ENCODE measurements at places on chromosomes 16 and 17.

GRCh38 chr17:43021741-43022512, at the start of gene VAT1:
TSS of gene VAT1 (minus strand) at chr17:43022385. CDS start at chr17:43022322, 63 bp downstream.
- peak; percentile 40 for DNase-seq

GRCh38 chr17:3966720-3967363, 2.6 kb upstream of the ATP2A3 start:
- no peak for DNase-seq

- no peak for DNase-seq
These were observed 770 bp upstream of the MYH3 start for GRCh38 chr17:10657879-10658278.

GRCh38 chr16:72372087-72373045, 200.4 kb upstream of the PMFBP1 start:
- DNase-seq: no peak

- DNase-seq: no peak
These were observed 97.9 kb upstream of the ZNF469 start for GRCh38 chr16:88284626-88285513.

DNA sequence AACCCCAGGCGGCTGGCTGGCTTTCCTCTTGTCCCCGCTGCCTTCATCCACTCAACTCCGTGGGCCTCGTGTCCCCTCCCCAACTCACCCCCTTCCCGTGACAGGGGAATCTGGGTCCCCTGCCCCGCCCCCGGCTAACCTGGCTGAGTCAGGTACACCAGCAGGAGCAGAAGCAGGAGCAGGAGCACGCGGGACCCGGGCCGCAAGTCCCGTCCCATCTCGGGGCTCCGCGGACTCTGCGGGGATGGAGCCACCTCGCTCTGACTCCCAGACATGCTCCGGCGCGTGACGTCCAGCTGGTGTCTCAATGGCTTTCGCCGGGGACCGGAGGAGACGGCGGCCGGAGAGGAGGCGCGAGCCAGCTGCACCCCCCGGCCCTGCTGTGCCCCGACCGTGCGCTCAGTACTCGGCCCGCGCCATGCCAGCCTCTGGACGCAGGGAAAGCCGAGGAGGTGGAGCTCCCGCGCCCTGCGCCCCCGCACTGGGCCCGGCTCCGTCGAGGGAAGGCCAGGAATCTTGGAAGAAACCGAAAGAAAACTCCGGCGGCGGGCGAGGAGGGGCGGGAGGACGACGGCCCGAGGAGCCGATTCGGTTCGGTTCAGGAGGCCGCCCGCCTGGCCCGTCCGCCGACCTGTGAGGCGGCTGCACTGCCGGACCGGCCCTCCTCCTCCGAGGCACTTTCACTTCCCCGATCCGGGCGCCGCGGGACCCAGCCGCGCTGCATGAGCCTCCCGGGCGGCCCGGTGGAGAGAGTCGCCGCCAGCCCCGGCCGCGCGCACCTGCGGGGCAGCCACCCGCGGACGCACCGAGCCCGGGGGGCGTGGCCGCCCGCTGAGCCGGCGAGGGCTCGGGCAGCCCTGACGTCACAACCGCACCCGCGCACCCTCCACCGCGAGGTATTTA, at the start of the genes CXCL16 and ZMYND15:
CXCL16 (minus strand) TSS at position 807 of the 903 bp plus-strand sequence; CDS start at position 218, 589 bp downstream.
ZMYND15 (plus strand) TSS at position 712 of the 903 bp plus-strand sequence. CDS start 716 bp downstream, outside the sequence.
- peak; percentile 50 for DNase-seq

DNA sequence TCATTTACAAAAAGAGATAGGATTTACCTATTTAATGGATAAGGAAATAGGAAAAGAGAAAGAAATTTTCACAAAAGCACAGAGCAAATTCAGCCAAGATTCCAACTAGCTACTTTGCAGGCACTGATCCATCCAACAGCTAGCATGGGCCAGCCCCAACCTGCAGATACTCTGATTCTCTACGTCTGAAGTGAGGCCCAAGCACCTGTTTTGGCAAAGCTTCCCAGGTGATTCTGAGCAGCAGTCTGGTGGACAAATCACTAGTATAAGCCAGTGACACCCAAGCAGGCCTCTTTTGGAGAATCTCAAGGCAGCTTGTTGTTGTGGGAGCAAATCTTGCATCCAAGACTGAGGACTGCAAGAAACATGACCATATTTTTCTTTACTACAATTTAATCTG, 20.9 kb upstream of the CALB2 start:
- DNase-seq: no peak

GRCh38 chr16:9446471-9447194, 355.2 kb downstream of the HAPSTR1 start:
- no peak for DNase-seq

GRCh38 chr17:80469667-80470066, 6.7 kb downstream of the NPTX1 start:
- DNase-seq: no peak

DNA sequence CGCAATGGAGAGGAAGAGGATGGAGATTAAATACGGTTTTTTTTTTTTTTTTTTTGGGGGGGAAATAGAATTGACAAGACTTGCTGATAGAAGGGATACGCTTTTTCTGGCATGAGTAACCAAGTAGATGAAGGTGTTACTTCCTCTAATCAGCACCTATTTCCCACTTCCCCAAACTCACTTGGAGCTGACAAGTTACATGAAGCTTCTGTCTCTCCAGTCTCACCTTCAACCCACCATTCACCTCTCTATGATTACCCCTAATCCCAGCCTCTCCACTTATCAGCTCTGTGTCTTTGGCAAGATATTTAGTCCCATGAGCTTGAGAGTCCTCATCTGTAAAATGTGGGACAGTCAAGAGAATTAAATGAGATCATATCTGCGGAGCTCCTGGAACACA, 185.9 kb upstream of the HS3ST3A1 start:
- no peak for DNase-seq

GRCh38 chr17:75721463-75722011, 278 bp downstream of the ITGB4 start:
- no peak for DNase-seq

- DNase-seq: no peak
These were observed 40.6 kb upstream of the CDH1 start for GRCh38 chr16:68696514-68696913.

- DNase-seq: no peak
These were observed 123.9 kb downstream of the CPPED1 start for GRCh38 chr16:12679660-12680272.

DNA sequence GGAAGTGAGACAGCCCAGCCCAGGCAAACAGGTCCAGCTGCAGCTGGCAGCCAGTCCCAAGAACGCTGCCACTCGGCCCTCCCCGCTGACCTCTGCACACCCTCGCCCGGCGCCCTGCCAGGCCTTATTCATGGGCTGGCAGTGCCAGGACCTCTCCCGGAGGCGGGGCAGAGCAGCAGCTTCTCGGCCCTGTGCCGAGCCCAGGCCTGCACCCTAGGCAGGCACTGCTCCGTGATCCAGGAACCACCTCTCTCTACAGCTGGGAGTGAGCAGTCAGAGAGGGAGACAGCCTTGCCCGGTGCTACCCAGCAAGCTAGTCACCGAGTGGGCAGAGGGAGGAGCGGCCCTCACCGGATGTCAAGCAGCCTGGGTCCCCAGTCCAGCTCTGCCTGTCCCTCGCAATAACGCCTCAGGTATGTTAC, 79.9 kb upstream of the CBX4 start:
- DNase-seq: no peak

DNA sequence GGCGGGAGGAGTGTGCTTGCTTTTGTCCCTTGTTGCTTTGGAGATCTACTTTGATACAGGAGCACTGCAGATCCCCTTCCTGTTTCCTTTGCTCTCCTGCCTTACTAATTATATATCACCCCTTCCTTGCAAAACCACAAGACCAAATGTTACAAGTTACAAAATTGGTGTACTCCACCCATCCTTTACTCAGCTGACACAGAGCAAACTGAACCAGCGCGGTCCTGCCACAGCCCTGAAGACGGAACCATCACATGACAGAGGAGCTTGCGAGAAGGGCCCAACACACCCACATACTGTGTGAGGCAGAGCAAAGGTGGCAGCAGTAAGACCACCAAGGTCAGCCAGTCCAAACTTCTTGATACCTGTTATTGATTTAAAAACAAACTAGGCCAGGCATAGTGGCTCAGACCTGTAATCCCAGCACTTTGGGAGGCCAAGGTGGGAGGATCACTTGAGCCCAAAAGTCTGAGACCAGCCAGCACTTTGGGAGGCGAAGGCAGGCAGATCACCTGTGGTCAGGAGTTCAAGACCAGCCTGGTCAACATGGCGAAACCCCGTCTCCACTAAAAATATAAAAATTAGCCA, 33.2 kb downstream of the CYTH1 start:
- peak; percentile 67 for DNase-seq

- DNase-seq: no peak
These were observed 8.9 kb downstream of the LDAF1 start for GRCh38 chr16:21167360-21167759.

DNA sequence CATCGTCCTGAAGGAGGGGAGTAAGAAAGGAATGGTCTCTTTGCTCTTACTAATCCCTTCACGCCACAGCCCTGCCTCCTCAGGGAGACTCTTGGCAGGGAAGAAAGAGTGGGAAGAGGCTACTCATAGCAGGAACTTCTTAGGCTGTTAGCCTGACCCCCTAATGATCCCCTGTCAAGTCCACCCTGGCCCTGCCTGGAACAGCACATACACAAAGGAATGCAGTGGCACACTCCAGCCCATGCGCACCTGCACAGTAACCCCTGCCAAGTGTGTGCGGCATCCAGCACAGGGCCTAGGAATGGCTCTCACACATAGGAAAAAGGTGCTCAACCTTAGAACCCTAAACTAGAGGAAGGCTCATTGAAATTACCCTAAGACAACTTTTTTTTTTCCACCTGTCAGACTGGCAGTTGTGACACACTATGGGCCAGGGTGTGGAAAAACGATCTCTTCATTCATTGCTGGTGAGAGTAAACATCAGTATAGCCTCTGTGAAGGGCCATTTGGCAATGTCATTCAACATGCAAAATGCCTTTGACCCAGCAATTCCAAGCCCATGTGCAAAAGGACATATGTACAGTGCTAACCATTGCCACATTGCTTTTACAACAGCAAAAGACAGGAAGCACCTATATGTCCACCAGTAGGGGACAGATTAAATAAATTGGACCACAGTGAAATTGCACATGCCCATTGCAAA, 50.1 kb downstream of the PIMREG start:
- DNase-seq: no peak

DNA sequence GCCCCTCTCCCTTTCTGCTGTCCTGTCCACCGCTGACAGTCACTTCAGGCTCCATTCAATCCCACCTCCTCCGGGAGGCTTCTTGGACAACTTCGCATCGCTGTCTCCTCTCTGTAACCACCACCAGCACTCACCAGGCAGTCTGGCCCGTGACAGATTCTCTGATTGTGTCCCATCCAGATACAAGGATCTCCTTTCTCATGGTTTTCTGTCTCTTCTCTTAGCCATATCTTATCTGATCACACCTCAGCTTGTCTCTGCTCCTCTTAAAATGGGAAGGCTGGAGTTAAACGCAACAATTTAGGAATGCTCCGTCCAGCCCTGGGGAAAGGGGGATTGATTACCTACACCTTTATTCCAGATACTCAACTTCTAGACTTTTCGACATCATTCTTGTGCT, 56.9 kb upstream of the ARHGAP44 start:
- DNase-seq: no peak
